ENCODE measurements at places on chromosomes 2 and 18.

DNA sequence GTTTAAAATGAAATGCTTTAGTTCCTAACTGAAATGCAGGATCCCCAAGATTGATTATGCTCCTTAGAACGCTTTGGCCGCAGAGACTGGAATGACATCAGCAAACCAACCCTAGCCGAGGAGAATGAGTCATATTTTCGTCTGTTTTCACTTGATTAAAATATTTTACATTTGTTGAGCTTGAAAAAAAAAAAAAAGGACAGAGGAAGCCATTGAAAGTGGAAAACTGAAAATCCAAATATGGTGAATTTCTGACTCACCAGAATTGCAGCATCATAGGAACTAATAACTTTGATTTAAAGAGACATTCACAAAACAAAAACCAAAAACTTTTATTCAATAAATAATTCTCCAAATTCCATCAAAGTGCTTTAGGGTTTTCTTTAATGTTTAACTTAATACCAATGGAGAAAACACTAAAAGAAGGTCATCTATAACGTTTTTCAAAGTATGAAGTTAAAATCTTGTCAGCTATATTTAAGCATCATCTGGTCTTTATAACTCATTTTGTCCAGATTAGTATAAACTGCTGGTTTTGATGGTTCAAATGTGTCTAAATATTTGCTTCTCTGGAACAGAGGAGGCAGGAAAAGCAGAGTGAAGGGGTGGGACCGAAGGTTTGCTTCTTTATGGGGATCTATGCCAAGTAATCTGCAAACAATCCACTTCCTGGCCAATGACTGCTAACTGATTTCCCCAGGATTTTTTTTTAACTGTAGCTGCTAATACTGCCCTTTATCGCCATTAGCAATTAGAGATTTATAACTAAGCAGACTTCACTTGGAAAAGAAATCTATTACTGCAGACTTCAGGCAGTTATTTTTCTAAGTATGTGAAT, 30.9 kb upstream of the COL5A2 start:
- peak; percentile 62 for DNase-seq

DNA sequence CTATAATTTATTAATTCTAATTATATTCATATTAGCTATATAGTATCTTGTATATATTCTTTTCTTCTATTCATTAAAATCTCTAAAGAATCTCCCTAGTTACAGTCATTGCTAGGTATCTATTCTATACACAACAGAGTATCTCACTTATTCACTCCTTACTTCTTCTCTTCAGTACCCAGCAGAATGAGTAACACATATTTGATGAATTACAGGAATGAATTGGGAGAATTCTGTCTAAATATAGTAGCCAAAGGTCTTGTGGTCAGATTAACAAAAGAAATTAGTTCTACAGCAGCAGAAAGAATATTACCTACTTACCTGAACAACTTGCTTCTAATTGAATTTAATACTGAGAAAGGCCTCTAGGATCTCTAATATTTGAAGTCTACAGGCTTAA, 758.0 kb upstream of the ZEB2 start:
- DNase-seq = no peak

GRCh38 chr18:46578987-46579386, 78.0 kb downstream of the LOXHD1 start:
- no peak for DNase-seq

DNA sequence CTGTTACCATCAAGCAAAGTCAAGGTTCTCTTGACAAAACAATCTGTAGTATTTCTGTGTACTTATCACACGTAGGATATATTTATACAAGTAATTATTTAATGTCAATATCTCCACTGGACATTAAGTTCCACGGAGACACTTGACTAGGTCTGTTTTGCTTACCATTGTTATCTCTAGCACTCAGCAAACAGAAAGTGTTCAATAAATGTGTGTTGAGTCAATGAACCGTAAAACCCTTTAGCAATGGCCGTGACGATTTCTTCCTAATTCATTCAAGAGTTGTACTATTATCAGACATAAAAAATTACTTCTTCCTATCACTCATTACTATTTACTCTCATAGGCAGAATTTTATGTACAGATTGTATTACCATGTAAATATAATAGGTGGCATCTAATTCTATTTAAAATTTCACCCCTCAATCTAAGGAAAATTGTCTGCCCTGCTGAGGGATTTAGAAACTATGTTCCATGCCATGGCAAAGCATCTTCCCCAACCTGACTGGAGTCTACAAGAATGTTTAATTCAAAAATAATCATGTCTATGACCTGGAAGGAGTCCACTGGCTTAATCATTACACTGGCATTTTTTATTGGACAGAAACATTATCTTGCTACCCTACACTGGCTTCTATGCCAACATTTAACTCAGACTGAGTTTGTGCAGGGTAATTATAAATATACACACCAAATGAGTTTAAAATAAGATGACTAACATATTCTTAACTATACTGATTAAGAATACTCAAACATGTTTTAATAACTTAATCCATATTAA, 301.9 kb downstream of the ZEB2 start:
- no peak for DNase-seq

- peak; percentile 66 for DNase-seq
Observed at GRCh38 chr18:3665780-3666525, 216.0 kb downstream of the TGIF1 start.

DNA sequence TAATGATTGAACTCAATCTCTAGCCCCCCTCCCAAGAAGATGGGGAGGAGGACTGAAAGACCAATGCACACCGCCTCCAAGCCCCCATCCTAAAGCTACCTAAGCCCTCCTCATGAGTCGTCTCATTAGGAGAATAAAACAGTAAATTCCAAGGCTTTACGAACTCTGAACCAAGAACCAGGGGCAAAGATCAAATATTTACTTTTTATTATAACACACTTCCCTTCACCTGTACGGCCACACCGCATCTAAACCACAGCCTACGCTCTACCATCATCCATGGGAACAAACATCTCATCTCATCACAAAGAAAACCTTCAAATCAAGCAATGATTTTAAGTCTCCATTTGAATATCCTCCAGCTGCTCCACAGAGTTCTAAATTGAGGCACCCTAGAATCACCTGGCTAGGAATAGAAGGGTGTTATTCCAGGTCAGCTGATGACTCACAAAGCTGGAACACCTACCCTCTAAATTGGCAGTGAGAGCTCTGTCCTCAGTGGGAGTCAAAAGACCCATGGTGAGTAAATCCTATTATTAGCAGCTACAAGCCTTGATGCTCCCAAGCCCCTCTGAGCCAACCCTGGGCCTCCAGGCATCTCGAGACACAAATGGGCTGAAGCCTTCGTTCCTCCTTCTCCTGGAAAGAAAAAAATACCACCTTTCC, 45.6 kb upstream of the BZW1 start:
- DNase-seq = no peak

- DNase-seq = no peak
Observed at GRCh38 chr2:223729781-223730180, 107.6 kb downstream of the AP1S3 start.

- no peak for DNase-seq
Observed at GRCh38 chr2:7497178-7497577, 580.0 kb downstream of the RNF144A start.

DNA sequence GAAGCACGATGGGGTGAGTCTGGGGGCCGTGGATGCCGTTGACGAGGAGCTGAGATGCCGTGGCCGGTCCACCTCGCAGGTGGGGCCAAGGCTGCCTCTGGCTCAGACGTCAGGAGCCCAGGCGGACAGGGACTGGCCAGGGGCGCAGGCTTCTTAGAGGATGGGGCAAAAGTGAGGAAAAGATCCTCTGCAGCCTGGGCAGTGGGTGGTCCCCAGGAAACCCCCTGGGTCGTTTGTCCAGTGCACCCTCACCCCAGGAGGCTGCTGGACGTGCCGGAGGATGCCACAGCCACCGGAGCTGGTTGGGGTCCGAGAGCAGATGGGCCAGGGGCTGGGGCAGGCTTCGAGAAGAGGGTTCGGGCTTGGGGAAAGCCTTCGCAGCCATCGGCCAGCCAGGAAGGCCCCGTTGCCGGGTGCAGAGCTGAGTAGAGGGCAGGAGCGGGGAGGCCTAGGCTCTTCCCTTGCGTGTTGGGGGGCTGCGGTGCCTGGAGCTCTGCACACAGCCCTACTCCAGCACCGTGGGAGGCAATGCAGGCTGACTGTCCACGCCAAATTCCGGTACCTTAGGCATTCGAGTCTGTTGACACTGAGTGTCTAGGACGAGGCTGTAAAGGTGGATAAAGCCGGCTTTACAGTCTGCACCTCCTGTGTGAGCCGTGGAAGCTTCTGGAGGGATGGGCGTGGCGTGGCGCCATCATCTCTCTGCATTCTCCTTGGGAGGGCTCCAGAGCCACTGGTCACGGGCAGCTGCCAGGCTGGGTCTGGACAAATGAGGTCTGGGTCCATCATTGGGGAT, 18.8 kb downstream of the GPC1 start:
- no peak for DNase-seq

GRCh38 chr2:98576666-98577312, 31.5 kb downstream of the COA5 start:
- no peak for DNase-seq

DNA sequence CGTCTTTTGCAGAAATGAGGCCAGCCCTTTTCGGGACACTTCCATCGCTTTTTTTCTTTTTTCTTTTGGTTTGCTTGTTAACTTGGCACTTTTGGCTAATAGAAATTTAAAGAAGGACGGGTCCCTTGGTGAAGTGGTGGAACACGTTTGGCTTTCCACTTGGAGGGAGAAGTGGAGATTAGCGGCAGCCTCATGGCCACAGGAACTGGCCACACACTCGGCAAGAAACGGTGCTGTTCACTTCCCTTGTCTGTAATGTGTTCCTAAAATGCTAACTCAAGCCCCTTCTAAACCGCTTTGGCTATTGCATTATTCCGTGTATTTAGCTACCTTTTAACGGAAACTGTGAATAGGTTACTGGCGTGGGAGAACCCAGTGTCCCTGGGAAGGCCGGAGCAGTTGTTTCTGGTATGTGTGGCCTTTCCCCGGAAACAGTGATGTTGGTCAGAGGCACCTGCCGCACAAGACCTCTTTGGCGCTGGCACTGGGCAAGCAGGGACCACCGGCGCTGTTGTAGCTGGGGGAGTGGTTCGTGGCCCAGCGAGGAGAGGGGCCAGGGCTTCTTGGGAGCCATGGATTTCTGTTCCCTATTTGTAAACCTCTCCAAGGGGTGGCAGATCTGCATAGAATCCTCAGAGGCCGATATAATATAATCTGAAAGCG, 981 bp downstream of the RAMP1 start:
- DNase-seq = no peak

DNA sequence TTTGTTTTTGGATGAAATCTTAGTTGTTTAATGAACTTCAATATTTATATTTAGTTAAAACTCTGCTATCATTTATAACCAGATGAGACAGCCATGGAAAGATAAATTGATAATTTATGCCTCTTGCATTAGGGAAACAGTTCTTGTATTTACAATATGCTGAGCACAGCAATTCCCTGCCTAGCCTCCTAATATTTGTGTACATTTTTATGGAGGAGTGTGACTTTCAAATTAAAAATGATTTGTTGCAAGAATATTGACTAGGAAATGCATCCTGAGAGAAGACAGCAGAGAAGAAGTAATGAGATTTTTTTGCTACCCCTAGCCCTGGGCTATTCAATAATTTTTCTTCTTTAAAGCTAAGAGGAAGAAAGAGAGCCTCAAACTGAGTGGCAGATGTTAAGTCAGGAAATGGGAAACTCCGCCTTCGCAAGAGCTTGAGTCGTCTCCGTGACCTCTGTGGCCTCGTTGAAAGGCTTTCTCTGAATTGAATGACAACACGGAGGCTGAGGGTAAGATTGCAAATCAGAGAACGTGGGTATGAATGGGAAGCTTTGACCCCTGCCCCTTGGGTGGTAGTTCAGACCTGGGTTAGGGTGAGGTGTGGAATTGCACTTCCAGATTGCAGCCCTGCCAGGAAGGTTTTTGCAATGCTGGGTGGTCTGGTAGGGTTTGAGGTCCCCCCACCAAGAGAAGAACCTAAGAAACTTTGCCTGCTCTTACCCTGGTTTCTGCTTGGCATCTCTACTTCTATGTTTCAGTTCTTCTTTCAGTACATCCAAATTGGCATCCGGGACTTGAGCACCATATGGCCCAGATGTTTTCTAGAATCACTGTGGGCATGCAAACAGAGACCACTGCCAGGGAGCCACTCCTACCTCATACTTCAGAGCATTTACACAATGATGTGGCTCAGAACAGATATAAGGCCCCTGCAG, 210.3 kb upstream of the RBMS1 start:
- no peak for DNase-seq

GRCh38 chr18:34976123-34976522, 65.1 kb upstream of the MAPRE2 start:
- no peak for DNase-seq

- DNase-seq = no peak
Observed at GRCh38 chr18:30618567-30618966, 424.0 kb downstream of the DSC3 start.

DNA sequence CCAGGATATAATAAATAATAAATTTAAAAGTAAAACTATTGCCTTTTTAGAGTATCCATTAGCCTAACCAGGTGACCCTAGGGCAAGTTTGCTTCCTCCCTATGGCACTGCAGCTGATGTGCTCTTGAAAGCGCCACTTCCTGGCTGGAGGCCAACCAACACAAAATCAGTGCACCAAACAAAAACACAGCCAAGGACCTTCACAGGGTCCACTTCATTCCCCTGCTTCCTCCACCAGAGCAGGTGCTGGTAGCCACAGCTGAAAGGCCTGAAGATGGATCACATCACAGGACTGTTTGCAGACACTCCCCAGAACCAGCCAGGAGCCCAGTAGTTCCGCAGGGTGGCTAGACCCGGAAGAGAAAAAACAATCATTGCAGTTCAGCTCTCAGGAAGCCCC, 108.8 kb downstream of the TWIST2 start:
- DNase-seq = no peak

- DNase-seq = no peak
Observed at GRCh38 chr2:189763908-189764661, 1.5 kb upstream of the OSGEPL1 start.

DNA sequence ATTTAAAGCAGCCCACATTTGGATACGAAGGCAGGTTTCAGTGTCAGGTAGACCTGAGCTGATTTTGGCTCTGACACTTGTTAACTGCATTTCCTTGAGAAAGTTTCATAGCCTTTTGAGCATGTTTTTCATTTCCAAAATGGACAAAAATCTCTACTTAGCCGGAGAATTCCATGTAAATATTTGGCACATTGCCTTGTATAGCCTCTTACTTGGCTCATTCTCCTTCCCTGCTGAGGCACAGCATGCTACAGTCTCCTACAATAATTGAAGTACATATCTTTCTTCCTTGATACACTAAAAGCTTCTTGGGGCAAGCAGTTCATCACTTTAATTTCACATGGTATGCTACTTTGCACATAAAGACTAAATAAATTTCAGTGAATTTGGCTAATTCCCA, 772.2 kb upstream of the CHAC2 start:
- DNase-seq = no peak

DNA sequence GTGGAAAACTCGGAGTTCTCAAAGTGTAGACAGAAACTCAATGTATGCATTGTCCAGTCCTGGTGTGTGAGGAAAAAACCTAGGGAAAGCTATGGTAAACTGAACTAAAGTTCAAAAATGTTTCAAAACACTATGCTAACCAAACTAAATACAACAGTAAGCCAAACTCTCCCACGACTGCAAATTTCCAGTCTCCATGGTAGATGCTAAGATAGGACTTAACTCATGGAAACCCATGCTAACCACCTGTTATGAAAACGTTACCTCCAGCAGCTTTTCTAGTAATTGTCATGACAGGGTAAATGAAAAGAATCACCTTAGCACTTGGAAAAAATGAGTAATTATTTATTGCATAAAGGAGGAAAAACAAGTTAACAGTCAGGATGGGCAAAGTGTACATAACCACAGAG, 135.7 kb upstream of the EPC2 start:
- DNase-seq = no peak

Data from COLO829 (cell line).